Forelimb muscle (tissue), 1 donor: ENCODE measurements at places on chromosomes 12 and 14.

- DNase-seq, result no peak
Measured at GRCh38 chr14:75200451-75200850, 24.0 kb upstream of the TMED10 start.

- no peak for DNase-seq
Measured at GRCh38 chr14:90274808-90275457, 18.6 kb downstream of the PSMC1 start.

GRCh38 chr12:78981-79380, 12.4 kb downstream of the IQSEC3 start:
- no peak for DNase-seq

- no peak for DNase-seq
Measured at GRCh38 chr12:121176826-121177529, 33.0 kb upstream of the P2RX4 start.

DNA sequence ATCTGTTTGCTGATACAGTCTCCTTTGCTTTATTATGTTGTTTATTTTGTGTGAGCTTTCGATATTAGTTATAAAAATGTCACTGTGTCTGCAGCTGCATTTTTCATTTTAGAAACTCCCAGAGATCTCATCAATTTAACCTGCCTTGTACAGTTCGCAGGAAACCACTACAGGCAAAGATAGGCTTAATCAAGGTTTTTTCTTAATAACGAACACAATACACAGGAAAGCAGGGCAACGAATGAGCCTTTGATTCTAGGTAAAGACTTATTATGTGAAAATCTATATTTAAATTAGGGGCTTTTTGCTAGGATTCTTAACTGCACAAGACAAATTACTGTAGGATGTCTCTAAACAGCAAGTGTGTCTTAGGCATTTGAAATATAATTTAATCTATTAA, 191.9 kb downstream of the RGS6 start:
- DNase-seq, result no peak

- no peak for DNase-seq
Measured at GRCh38 chr14:95871531-95871930, 5.1 kb upstream of the TUNAR start.

GRCh38 chr12:10111451-10111850, 12.7 kb upstream of the CLEC1A start:
- DNase-seq, result no peak

DNA sequence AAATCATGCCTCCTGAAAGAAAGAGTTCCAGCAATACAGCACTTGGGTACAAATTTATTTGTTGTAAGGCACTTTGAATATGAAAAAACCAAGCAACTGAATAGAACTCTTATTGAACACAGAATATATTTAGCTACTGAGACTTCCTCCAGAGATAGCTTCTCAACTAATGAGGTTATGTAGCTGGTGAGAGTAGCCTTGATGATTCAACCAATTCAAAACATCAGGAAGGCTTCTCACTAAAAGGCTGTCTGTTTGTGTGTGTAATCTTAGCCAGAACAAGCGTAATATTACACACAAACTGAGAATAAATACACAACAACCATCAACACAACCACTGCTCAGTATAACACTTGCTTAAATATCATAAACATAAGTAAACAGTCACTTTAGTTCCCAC, 20.4 kb downstream of the EIF2B2 start:
- no peak for DNase-seq

DNA sequence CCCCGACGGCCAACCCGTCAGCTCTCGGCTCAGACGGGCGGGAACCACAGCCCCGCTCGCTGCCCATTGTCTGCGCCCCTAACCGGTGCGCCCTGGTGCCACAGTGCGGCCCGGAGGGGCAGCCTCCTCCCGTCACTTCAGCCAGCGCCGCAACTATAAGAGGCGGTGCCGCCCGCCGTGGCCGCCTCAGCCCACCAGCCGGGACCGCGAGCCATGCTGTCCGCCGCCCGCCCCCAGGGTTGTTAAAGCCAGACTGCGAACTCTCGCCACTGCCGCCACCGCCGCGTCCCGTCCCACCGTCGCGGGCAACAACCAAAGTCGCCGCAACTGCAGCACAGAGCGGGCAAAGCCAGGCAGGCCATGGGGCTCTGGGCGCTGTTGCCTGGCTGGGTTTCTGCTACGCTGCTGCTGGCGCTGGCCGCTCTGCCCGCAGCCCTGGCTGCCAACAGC, at the start of gene WNT1:
WNT1 (plus strand) TSS at position 32 of the 450 bp plus-strand sequence; CDS start at position 361, 329 bp downstream.
- DNase-seq, result no peak

DNA sequence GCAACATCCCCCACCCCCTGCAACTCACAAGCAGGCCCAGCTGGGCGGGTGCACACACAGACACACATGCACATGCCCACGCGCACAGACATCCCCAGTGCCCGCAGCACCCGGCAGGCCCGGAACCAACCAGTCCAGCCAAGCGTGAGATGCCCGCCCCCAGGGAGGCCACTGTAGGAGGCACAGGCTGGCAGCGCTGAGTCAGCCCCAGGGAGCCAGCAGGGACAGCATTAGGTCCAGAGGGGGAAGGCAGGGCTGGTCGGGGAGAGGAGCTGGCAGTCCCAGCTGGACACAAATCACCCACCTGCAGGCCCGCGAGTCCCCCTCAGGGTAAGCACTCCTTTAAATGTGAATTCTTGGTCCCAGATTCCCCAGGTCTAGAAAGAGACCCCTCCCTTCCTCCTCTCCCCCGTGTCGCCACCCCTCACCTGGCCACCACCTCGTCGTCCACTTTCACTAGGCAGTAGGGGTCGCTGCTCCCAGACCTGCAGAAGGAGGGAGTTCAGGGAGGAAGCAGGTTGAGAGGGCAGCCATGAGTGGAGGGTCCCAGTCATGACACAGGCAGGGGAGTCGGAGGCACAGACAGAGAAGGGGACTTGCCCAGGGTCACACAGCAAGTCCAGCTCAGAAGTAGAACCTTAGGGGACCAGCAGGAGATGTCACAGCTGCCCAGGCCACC, 5.0 kb downstream of the RASAL1 start:
- DNase-seq, result no peak

DNA sequence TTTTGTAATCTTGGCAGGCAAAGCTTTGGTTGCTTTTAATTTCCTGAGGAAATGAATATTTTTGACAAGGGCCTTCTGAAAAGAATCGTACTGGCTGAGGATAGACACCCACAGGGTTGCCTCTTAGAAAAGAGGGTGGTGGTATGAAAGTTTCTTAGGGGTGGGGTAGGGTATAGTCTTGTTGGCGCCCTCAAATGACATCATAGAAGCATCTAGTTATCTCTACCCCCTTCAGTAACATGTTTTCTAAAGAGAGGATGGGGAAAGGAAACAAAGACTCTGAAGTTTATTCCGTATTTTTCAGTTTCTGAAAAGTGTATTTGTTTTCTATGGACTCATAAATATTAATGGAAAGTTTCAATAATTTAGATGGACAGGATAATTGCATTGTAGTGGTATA, 13.7 kb downstream of the PRKCH start:
- DNase-seq, result no peak

GRCh38 chr14:68634332-68634731, 158.5 kb downstream of the ZFP36L1 start:
- no peak for DNase-seq

DNA sequence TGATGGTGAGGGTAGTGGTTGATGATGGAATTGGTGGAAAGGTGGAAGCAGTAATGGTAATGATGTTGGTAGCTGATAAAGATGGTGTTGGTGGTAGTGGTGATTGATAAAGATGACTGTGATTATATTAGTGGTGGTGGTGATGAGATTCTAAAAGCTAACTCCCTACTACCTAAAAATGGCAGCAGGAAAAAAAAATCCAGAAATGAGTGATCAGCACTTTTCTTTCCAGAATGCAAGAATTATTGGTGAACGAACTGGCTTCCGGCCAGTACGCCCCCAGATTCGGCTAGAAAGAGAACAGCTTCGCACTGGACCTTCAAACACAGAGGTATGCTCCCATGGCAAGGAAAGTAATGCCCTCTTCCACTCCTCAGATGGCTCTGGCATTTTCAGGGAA, 19.3 kb downstream of the DAO start:
- no peak for DNase-seq

DNA sequence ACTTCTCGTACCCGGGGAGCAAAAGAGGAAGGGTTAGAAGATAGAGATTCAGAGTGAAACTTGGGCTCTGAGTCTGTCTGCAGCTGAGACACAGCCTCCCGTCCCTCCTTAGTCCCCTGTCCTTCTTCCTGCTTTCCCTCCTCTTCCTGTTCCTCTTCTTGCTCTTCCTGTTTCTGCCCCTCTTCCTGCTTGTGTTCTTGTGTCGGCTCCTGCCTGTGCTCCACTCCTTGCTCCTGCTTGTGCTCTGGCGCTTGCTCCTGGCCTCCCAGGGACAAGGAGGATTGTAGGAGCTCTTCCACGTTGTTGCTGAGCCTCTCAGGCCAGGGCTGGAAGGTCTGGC, 3.0 kb downstream of the ACRBP start:
- no peak for DNase-seq

- peak; percentile 83 for DNase-seq
Measured at GRCh38 chr14:58637391-58638230, at the start of gene DACT1. DACT1 (plus strand) TSS chr14:58637962; CDS start chr14:58638203, 241 bp downstream.

DNA sequence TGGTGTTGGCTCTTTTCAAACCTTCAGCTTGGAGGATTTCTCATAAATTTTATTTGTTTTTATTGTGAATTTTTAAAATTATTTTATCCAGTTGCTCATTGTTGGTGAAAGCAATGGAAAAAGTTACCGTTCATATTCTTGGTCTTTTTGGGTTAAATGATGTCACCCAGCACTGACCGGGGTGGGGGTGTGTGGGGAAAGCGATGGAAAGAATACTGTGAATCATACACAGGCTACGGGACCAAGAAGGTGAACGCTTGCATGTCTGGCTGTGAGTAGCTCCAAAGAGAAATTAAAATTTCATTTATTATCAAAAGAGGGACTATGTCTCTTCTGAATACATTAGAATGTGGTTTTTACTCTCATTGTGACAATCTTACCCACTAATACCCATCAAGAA, 430.1 kb downstream of the AEBP2 start:
- no peak for DNase-seq

DNA sequence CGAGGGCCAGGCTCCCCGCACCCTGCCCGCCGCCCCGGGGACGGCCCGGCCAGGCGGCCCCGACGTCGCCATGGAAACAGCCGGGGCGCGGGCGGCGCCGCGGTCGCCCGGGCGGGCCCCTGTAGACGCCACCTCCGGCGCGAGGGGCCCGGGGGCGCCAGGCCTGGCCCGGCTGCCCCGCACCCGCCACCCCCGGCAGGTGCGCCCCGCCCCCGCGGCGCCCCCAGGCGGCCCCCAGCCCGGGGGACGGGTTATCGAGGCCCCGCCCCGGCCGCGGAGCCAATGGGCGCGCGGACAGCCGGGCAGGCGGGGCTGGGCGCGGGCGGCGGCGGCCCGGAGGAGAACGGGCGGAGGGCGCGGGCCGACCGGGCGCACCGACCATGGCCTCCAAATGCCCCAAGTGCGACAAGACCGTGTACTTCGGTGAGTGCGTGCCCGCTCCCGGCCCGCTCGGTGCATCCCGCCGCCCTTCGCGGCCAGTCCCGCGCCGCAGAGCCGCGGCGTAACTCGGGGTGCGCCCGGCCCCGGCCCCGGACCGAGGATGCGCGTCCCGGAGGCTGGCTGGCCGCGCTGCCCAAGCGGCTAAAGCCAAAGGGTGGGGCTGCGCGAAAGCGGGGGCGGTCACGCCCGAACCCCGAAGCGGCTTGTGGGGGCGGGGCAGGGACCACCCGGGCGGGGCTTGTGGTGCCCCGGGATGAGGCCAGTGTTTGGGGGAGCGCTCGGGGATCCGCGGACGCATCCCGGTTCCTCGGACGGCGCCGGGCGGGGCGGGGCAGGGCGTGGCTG, at the start of gene CRIP2:
CRIP2 (plus strand) TSS at position 339 of the 786 bp plus-strand sequence; CDS start at position 381, 42 bp downstream.
- no peak for DNase-seq
